ENCODE measurements at places on chromosomes 2 and 18.
A peak's percentile ranks its signal among the peaks of the same experiment; 100 is the strongest.

- peak; percentile 20 for DNase-seq
Measured at GRCh38 chr2:176002688-176003210, 682 bp upstream of the LNPK start.

DNA sequence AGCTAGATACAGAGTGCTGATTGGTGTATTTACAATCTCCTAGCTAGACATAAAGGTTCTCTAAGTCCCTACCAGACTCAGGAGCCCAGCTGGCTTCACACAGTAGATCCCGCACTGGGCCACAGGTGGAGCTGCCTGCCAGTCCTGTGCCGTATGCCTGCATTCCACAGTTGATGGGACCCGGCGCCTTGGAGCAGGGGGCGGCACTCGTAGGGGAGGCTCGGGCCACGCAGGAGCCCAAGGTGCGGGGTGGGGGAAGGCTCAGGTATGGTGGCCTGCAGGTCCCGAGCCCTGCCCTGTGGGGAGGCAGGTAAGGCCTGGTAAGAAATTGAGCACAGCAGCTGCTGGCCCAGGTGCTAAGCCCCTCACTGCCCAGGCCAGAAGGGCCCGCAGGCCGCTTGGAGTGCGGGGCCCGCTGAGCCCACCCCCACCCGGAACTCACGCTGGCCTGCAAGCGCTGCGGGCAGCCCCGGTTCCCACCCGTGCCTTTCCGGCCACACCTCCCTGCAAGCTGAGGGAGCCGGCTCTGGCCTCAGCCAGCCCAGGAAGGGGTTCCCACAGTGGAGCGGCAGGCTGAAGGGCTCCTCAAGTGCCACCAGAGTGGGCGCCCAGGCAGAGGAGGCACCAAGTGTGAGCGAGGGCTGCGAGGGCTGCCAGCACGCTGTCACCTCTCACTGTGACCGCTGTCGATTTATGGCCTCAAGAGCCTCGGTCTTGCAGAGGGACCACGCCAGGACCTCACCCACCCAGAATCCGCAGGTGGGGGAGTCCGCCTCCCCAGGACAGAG lies 76.5 kb downstream of the MEX3C start:
- DNase-seq, result no peak

DNA sequence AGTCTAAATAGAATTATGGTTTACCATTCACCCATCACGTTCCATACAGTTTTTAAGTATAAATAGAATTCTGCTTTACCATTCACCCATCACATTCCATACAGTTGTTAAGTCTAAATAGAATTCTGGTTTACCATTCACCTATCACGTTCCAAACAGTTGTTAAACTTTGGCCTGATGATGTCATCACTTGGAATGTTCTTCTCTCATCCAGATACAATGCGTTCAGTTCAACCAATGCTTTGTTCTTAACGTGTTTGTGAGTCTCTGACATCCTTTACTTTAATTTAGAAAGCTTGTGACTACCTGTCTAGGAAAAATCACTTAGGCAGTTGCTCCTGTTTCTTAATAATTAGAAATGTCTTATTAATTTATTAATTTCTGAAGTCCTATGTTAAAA lies 236.3 kb upstream of the RASGRP3 start:
- no peak for DNase-seq

- no peak for DNase-seq
Measured at GRCh38 chr2:200428961-200429665, 80.8 kb downstream of the KCTD18 start.

DNA sequence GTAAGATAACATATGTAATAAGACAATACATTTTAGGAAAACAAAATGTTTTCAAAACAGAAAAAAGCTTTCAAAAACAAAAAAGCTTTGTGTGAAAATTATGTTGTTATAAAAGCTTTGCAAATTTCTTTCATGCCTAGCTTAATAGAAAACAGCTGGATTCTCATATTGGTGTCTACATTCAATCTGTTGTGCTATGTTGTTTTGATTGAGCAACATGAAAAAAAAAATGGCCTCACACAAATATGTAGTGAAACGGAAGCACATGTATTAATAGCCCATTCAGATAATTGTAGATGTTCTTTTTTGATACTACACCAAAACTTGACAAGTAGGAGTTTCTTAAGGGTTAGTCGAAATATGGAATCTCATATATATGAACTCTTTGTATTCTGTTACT lies 197.5 kb downstream of the ZEB2 start:
- DNase-seq, result no peak

DNA sequence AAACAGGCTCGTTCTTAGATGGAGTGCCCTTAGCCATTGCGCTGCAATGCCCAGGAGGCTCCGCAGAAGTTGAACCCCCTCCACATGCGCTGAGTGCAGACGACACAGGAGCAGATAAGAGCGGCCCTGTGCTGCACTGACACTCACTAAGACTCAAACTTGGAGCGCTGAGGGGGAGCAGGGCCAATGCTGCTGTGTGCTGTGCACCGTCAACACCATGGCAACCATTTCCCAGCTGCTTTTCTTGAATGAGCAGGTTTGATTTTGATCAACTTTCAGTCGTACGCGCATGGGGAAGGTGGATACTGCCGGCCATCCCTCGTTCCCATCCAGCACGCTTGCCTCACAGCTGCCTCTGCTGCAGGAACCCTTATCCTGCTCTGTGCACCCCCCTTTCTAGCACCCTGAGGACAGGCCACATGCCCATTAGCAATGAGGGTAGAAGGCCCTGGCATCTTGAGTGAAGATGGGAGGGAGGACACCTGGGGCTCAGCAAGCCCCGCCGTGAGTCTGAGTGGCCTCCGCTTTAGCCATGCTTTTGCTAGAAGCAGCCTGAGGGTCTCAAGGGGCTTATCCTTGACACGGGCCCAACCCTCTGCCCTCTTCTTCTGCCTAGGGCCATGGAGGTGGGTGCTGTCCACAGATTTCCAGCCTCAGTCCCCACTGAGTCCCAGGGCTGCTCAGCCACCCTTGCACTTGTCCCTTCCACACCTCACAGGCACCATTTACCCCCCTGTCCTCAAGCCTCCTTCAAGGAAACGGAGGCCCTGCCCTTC lies 271.9 kb downstream of the PHLPP1 start:
- no peak for DNase-seq

- no peak for DNase-seq
Measured at GRCh38 chr2:217942731-217943335, 60.0 kb downstream of the TNS1 start.

- DNase-seq, result no peak
Measured at GRCh38 chr18:41992066-41992465, 37.0 kb downstream of the PIK3C3 start.

GRCh38 chr18:78992041-78993011 lies 12.7 kb downstream of the SALL3 start:
- no peak for DNase-seq

- no peak for DNase-seq
Measured at GRCh38 chr2:159227467-159227866, 59.0 kb downstream of the WDSUB1 start.

DNA sequence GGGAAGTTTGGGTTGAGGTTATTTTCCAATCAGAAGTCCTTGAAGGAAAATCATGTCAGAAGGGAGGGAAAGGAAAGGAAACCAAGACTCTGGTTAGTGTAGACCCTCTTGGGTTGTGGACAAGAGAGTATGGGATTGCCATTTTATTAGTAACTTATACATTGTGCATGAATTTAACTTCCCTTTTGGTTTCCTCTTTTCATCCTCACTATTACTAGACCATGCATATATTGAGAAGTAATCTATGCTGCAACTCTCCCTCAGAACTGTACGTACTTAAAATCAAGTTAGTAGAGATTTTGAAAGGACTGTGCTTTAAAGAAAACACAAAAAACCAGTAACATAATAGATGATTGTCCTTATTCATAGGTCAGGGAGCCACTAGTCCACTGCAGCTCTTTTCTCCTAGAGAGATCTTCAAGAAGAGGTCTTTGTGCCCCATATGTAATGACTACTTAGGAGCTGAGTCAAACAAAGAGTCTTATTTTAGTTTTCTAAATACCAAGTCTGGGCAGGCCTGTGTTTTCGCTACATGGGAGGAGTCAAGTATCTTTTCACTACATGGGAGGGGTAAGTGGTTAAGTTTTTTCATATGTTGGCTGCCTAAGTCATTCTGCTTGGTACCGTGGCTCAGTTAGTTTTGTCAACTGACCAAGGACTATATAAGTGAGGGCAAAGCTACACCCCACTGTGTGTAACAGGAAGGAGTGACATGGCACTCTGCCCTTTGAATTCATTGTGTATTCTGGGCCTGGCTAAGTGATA lies 25.2 kb upstream of the FAM117B start:
- no peak for DNase-seq

DNA sequence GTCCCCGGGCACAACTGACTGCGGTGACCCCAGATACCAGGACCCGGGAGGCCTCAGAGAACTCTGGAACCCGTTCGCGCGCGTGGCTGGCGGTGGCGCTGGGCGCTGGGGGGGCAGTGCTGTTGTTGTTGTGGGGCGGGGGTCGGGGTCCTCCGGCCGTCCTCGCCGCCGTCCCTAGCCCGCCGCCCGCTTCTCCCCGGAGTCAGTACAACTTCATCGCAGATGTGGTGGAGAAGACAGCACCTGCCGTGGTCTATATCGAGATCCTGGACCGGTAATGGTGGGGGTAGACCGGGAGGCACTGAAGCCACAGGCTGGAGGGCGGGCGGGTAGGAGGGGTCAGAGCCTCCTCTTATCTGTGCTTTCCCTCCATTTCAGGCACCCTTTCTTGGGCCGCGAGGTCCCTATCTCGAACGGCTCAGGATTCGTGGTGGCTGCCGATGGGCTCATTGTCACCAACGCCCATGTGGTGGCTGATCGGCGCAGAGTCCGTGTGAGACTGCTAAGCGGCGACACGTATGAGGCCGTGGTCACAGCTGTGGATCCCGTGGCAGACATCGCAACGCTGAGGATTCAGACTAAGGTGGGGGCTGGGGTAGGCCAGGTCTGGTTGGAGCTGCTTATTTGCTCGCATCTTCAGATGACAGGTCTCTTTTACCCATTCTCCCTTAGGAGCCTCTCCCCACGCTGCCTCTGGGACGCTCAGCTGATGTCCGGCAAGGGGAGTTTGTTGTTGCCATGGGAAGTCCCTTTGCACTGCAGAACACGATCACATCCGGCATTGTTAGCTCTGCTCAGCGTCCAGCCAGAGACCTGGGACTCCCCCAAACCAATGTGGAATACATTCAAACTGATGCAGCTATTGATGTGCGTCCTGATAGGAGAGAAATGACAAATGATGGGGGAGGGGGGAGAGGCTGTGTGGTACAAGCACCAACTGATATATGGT lies 780 bp downstream of the HTRA2 start:
- DNase-seq, result peak; percentile 27

DNA sequence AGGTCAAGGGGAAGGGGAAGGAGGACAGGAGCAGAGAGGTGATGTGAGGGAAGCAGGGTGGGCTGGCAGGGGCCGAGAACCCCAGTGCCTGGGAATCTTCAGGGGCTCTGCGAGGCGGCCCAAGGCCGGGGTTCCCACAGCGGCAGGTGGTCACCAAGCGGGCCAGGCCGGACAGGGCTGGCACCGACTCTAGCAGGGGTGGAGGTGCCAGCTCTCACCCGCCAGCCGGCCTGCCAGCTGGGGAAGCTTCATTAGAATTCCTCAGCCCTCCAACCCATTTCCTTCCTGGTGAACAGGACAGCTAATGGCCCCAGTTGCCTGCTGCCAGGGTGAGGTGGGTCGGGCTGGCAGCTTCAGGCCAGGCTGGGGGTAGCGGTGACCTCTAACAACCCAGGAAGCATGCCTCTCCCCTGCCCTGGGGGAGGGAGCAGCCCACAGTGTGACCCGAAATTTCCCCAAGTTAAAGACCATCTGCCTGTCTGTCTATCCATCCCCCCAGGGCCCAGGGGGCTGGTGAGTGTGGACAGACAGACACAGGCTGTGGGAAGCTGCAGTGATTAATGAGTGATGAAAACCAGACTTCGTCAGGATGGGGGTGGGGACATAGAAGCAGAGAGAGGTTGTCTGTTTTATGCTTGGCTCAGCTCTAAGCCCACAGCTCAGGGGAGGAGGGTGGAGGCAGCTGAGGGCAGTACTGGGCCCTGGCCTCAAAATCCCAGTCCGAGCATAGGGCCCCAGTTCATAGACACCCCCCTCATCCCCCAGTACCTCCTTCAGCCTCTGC lies 144.1 kb downstream of the ZFP36L2 start:
- DNase-seq, result no peak

GRCh38 chr2:191851158-191851557 lies 4.3 kb upstream of the CAVIN2 start:
- DNase-seq, result no peak

DNA sequence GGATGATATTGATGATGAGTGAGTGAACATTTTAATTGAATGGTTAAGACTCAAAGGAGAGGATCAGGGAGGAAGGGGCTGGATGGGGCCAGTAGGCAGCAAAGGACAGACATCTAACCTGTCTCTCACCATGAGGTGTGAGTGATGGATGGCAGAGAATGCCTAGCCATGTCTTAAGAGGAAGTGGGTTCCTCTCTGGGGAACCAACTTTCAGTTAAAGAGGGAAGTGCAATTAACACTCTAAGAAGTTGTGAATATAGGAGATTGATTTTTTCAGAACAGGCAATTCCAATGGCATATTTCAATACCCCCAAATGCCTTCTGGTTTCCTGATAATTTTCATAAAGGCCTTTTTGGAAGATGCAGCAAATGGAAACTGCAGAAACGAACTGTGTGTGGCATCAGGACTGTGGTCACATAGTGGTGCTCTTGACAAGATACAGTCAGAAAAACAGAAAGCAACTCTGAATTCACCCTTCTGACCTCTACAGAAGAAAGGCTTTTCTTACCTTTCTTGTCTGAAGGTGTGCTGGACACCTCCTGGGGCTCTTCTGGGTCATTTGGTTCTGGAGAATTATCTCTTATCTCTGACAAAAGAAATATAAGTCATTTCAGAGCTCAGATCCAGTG lies 10.2 kb downstream of the SP110 start:
- no peak for DNase-seq

DNA sequence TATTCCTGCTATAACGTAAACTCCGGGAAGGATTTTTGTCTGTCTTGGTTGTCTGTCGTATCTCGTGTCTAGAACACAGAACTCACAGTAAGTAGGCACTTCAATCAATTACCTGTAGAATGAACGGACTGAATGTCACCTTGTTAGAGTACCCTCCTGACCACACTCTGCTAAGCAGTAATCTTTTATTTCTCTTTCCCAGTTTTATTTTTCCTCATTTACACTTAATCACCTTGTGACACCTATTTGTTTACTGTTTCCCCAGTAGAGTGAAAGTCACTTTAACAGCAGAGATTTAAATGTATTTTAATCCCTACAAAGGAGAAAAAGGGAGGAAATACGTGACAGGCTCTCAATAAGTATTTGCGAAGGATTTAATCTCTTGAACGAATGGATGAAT lies 514 bp upstream of the EPB41L5 start:
- DNase-seq, result no peak

DNA sequence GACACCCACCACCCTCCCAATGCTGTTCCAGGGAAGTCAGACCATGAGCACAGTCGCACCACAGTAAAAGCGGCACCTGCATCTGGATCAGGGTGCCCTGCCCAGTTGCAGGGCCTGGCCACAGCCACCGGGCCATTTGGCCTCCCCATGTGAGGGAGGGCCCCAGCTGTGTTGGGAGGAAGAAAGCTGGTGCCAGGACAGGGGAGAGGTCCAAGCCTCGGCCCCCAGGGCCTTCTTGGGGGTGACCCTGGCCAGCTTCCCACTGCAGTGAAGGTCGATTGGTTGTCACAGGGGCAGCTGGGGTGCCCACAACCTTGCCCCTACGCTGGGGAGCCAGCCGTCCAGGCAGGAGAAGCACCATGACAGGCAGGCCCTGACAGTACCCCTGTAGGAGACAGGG lies 183.2 kb upstream of the RAB6C start:
- DNase-seq, result no peak

- DNase-seq, result no peak
Measured at GRCh38 chr2:190578158-190579057, 43.9 kb upstream of the NEMP2 start.
